Sciatic nerve (tissue), 2 donors: ENCODE measurements at places on chromosomes 13 and 19.

- no peak for DNase-seq
These were observed at the start of gene SLC1A6 for GRCh38 chr19:14979476-14980255. TSS of gene SLC1A6 (minus strand) at chr19:14979864. CDS start at chr19:14972910, 6,954 bp downstream.

DNA sequence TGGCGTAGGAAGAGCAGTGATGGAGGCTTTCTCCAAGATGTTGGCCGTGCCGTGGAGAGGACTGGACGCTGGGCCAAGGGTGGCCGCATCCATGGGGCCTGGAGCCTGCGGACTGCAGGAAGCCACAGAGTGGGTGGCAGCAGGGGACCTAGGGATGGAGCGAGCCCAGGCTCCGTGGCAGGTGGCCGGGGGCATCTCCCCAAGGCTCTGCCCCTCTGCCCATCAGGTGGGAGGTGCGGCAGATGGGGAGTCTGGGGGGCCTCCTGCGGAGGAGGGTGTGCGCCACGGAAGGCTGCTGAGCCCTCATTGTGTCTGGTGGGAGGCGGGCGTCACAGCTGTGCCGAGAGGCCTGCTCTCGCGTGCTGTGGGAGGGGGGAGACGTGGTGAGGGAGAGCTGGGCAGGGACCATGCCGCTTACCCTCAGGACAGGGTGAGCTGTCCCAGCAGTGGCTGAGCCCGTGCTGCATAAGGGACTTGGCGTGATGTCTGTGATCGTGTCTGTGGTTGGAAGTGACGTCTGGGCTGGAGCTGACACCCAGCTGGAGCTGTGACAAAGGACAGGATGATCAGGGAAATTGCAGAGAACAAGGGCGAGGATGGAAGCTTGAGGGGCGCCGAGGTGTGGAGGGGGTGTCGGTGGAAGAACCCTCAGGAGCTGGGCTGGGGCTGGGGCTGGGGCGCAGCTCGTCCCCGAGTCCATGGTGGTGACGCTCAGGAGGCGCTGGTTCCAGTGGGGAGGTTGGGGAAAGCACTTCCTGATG lies 13.4 kb downstream of the MCF2L start:
- no peak for DNase-seq

DNA sequence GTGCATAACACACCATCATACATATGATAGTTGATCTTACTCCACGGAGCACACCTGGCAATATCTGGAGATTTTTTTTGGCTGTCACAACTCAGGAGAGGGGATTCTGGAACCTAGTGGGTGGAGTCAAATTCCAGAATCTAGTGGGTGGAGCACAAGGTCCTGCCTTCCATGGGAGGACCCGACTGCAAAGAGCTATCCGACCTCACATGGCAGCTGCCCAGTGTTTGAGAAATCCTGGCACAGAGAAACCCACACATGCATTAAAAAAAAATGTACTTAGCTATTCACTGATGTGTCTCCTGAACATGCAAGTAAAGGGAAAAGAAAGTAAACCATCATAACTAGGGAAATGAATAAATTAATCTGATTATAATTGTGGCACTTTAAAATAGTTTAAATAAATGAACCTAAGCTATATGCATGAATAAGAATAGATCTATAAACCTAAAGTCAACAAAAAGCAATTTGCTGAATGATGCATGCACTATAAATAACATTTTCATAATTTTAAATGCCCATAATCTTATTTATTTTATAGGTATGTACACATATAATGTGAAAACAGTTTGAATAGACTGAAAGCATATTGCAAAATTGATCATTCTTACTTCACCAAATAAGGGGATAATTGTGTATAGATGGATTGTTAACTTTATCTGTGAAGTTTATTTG lies 300.3 kb downstream of the MYO16 start:
- no peak for DNase-seq

- DNase-seq: no peak
These were observed 134.1 kb downstream of the LACC1 start for GRCh38 chr13:44013758-44014291.

DNA sequence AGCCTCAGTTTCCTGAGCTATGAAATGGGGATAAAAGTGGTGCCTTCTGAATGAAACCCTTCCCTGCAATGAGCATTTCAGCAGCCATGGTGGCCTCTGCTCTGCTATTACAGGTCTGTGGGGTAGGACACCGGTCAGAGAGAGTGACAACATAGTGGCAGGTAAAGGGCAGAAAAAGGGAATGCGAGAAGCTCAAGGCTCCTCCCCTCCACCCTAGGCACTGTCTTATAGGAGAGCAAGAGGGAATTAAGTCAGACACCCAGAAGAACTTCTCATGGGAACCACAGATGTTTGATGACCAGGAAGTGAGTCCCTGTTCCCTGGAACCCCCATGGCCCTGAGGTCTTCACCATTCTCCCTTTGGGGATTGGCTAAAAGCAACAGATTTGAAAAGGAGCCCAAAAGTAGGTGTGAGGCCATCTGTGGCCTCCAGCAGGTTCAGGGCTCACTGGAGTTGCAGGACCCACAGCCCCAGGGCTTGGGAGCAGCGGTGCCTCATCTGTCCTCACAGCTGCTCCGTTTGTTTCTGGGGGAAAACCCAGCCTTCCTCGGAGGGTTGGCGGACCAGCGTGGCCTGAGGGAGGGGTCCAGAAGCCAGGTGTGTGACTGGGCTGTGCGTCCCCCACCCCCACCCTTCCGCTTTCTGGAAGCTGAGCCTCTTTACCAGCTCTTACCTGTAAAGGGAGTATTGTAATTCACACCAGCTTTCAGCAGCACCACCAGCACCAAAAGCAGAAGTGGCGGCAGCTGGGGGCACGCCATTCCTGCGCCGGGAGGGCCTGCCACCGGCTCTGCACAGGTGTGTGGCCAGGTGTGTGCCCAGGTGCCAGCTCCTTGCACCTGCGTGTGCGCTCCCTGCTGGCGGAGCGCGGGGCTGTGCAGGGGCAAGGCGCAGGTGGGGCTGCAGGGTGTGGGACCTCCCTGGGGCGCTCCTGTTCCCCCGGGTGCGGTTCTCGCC lies 19.4 kb downstream of the IQCN start:
- DNase-seq: no peak

GRCh38 chr13:34465423-34465922 lies 476.6 kb upstream of the NBEA start:
- no peak for DNase-seq

DNA sequence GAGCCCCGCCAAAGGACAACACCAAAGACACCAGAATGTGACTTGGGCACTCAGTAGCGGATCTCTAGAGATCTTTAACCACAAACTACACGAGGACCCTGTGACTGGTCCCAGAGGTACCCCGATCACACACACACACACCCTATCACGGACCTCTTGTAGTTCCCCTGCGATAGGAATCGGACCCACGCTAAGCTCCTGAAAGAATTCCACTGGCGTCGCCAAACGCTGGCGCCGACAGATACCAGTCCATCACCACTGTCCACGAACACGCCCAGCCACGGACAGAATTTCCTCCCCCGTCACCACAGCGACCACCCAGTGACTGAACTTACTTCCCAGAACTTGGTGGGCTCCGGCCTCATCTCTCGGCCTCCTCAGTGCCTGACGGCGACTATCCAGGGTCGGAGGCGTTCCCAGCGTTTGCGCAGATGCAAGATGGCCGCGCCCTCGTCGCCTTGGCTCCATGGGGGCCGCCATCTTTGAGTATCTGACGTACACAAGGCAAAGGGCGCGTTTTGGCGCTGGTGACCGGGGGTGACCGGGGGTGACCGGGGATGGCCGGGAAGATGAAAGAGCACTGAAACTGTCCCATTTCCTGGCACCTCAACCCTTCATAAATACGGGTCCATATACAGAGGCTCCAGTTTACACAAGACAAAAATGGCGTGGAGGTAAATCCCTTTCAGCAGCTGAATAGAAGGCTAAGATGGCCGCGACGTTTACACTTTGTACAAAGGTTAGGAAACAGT lies at the start of gene ZNF615:
Gene ZNF615 (minus strand): TSS at position 406 of the 752 bp plus-strand sequence. CDS start 4,500 bp downstream, outside the sequence.
- DNase-seq: peak; percentile 93

- peak; percentile 85 for DNase-seq
These were observed 4.6 kb downstream of the S1PR2 start for GRCh38 chr19:10226376-10227025.

- no peak for DNase-seq
These were observed 15.2 kb downstream of the PLEKHF1 start for GRCh38 chr19:29680447-29680846.

DNA sequence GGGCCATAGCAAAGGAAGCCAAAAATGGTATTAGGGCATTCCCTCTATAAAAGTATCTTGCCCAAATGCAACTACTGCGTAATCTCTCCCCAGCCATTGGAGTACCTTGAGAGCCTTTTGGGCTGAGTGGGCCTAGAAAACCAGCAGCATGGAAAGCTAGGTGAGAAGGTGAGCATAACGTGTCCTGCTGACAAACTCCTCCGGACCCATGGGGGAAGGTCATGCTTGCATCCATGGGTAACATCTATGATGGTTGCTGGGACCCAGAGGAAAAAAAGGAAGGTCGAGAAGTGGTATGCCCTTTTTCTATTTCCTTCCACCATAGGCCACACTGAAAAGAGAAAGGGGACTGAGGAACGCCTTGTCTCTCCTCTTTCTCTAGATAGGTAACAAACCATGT lies 57.4 kb downstream of the ZNF728 start:
- DNase-seq: no peak

DNA sequence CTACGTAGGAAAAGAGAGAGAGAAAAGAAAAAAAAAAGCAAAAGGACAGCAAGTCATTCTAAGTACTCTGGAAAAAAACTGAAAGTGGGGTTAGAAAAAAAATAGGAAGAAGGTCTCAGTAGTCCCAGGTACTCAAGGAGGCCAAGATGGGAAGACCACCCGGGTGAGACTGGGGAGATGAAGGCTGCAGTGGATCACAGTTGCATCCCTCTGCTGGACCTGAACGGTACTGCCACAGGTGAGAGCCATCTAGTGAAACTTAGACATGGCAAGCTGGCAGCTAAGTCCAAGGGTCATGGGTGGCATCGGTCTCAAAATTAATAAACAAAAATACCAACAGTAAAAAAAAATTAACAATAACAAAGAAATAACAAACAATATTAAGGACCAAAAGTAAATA lies 41.0 kb upstream of the ZNF91 start:
- DNase-seq: no peak

- DNase-seq: peak; percentile 85
These were observed 2.9 kb upstream of the HOOK2 start for GRCh38 chr19:12778017-12778904.

DNA sequence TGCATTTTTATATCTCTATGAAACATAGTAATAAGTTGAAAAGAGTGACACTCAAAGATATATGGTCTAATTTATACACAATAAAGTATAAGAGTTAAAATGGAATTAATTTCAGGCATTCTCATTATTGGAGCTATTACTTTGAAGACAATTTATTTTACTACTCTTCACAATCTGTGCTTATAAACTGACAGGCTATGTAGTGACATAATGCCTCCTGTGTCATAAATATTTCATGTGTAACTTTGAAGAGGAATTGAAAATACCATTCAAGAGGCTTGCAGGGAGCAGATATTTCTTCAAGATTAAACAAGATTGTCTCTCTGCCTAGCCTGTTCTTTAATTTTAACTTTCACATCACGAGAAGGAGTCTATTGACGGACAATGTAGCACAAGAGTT lies 1881.5 kb upstream of the PCDH20 start:
- DNase-seq: no peak

DNA sequence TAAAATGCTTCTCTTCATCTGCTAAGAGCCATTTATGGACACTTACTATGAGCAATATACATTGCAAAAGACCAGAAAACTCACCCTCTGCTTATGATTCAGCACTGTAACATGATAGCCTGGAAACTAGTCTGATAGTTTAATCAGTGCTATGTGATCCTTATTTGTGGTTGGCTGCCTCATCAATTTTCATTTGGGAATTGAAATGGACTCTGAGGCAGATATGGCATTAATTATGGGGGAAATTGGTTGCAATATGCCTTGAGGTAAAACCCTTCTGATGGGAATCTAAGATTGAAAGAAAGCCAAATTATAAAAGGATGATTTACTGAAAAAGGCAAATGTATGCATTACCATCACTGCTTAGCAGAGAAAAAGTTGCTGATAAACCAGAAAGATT lies 33.5 kb downstream of the FAM216B start:
- DNase-seq: no peak
